RCC 7860 (cell line): ENCODE measurements at places on chromosomes 1 and 21.

DNA sequence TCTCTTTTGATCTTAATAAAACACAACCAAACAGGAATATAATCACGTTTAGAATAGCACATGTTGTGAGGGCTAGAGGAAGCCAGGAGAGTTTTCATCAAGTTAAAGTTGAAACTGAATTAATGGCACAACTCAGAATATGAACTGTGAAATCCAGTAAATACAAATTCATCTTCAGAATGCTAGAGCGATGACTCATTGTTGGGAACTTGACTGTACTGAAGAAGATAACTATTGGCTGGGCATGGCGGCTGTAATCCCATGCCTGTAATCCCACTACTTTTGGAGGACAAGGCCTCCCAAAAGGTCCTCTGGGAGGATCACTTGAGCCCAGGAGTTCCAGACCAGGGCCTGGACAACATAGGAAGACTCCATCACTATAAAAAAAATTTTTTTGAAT is 8.8 kb downstream of the SYF2 start:
- DNase-seq: no peak

DNA sequence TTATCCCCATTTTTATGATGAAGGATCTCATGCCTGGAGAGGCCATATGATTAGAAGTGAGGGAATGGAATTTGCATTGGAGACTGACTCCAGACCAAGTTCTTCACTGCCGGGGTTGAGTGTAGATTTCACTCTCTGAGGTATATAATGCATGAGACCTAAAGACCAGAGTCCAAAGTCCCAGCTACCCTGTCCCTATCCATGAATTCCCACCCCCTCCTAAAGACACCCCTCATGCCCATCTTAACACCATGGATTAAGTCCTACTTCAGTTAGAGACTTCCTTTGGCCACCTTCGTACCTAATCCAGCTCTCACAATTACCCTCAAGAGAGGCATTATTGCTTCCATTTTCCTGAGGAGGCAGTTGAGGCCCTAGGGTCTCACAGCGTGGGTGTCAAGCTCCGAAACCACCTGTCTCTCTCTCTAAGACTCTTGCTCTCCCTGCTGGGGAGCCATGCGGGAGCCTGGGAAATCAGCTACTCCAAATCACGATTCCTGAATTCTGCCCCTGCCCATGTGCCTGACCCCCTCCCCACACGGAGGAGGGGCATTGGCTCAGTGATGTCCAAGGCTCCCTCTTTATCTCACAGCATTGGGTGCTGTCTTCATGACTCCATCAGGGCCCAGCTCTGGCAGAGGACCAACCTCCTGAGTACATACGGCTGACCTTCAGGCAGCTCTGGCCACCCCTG is 11.7 kb upstream of the FOXO6 start:
- no peak for DNase-seq

DNA sequence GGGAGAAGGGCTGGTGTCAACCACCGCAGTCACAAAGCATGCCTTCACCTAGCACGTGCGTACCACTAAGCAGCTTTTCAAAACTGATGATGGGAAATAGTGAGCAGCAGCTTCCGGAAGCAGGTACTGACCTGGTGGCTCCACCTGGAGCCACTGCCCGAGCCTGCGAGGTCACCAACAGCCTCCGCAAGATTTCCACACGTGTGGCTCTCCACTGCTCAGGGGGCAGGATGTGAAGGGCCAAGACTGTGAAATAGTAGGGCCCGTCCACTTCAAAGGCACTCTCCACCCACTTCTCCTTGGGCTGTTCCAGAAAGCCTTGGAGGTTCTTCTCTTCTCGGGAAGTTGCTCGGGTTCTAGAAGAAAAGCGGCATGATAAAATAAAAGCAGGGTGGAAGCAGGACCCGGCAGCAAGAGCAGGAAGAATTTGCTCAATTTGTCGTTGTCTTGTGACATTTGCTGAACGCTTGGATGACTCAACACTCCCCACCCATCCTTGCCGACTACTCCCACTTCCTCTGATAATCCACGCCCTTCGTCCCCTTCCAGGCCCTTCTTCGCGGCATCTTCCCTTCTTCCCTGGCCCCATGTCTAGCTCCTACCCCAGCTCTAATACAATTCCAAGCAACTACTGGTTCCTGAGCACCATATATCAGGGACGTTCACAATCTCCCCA is 124.9 kb upstream of the IFFO2 start:
- DNase-seq: peak; percentile 50

GRCh38 chr1:228453022-228453560 is 34.1 kb upstream of the RNF187 start:
- no peak for DNase-seq

- no peak for DNase-seq
Observed at GRCh38 chr21:15054606-15055239, 10.1 kb downstream of the NRIP1 start.
